ENCODE measurements at places on chromosomes 4 and X.
A peak's percentile ranks its signal among the peaks of the same experiment; 100 is the strongest.

DNA sequence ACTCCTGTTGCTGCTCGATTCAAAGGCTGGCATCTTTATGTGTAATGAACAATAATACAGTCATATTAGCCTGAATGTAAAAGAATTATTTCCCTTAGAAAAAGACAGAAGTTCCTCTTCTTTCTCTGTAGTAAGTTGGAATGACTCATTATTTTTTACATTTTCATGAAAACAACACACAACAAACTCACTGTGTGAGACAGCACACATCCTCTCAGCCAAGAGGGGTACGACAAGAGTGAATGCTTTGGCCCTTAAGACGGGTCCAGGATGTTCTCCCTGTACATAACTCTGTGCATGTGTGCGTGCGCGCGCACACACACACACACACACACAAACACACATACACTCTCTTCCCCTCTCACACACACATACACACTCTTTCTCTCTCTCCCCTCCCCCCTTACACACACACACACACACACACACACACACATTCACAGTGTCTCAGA lies 72.8 kb downstream of the MANBA start:
- peak; percentile 33 for DNase-seq

GRCh38 chrX:25020905-25021449 lies 5.2 kb upstream of the ARX start:
- no peak for DNase-seq

GRCh38 chr4:107931775-107932321 lies 499 bp downstream of the CYP2U1 start:
- no peak for DNase-seq

DNA sequence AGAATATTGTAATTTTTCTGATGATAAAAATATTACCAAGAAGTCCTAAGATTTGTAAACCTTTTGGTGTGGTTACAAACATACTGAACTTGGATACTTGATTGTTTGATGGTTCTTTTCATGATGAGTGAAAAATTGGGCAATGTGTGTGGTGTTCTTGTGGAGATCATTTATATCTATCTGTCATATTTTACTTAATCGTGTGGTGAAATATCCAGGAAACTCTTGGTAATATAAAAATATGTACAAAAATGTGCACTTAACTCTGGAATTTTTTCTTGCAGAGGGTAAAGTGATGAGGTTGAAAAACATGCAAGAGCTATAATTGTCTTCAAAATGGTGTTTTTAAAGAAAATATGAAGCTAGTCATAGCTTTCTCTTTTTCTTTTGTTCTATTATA lies 2.8 kb downstream of the DCUN1D4 start:
- DNase-seq, result no peak

- no peak for DNase-seq
Measured at GRCh38 chr4:152926959-152927358, 9.2 kb upstream of the FHDC1 start.

- no peak for DNase-seq
Measured at GRCh38 chr4:91085961-91086360, 958.8 kb downstream of the CCSER1 start.

- peak; percentile 26 for DNase-seq
Measured at GRCh38 chr4:16916719-16917337, 18.4 kb upstream of the LDB2 start.

DNA sequence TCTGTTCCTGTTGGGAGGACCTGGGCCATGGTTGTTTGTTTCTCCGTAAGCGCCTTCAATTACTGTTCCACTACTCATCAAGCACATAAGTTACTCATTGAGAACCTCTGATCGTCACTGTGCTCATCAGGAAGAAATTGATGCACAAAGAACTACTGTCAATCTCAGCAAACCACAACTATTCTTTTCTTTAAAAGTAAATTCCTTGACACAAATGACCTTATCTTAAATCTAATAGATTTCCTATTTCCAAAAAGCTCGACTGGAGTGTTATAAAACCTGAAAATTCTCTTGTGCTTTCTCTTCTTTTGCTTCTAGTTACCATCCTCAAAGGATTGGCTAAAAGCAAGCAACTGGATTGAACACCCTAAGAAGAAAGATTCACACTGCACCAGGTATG lies at the start of gene MUC7:
Gene MUC7, plus strand, starts transcription at position 301 of the 400 bp plus-strand sequence. CDS start 1,825 bp downstream, outside the sequence.
- no peak for DNase-seq

GRCh38 chrX:50643525-50644137 lies 170.4 kb downstream of the SHROOM4 start:
- peak; percentile 60 for DNase-seq

GRCh38 chrX:148530464-148531077 lies 30.2 kb downstream of the AFF2 start:
- DNase-seq, result peak; percentile 2

GRCh38 chr4:170049766-170050165 lies 23.6 kb upstream of the MFAP3L start:
- no peak for DNase-seq

- no peak for DNase-seq
Measured at GRCh38 chr4:146282657-146283056, 68.3 kb downstream of the REELD1 start.

GRCh38 chr4:152605641-152606335 lies 69.9 kb upstream of the FBXW7 start:
- peak; percentile 79 for DNase-seq

GRCh38 chrX:44392767-44393166 lies 49.3 kb upstream of the EFHC2 start:
- no peak for DNase-seq

DNA sequence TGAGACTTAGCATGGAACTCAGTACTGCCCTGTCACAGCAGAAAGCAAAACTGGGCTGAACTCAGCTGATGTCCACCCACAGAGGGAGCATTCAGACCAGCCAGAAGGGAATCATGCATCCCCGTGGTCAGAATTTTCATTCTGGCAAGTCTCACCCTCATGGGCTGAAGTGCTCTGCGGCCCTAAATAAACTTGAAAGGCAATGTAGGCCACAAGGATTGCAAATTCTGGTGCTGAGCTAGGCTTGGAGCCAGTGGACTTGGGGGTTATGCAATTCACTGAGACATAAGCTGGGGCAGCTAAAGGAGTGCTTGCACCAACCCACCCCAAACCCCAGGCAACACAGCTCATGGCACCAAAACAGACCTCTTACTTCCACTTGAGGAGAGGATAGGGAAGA lies 494.1 kb downstream of the GABRG1 start:
- no peak for DNase-seq

DNA sequence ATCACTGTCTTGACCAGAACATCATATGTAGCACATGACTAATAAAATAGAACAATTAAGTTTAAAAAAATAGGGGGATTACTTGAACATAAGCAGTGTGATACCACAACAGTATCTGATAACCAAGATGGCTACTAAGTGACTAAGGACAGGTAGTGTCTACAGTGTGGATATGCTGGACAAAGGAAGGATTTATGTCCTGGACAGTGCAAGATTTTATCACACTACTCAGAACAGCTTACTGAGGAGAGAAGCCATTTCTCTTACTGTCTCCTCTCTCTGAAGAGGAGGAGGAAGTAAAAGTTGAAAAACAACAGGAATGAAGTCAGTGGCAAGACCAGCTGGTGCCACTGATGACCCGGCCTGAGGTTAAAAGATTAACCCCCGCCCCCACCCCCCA lies 4.0 kb upstream of the SLC10A7 start:
- no peak for DNase-seq

GRCh38 chrX:135384161-135384836 lies 37.4 kb upstream of the SMIM10L2A start:
- DNase-seq, result no peak

GRCh38 chrX:148806145-148806870 lies 305.9 kb downstream of the AFF2 start:
- DNase-seq, result no peak

DNA sequence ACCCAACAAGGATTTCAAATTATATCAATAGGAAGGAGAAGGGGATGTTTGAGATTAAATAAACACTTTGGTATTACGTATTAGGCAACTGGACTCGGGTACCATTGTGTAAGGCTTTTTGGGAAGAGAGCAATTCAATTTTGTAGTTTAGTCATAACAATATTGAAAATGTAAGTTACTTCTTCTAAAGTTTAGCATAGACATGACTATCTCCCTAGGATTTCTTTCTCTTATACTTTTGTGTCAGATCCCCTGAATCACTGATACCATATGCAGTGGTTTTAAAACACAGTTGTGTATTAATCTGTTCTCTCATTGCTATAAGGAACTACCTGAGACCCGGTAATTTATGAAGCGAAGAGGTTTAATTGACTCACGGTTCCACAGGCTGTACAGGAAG lies 123.8 kb upstream of the FAM9C start:
- no peak for DNase-seq

- no peak for DNase-seq
Measured at GRCh38 chr4:154390324-154390723, 101.3 kb downstream of the DCHS2 start.

DNA sequence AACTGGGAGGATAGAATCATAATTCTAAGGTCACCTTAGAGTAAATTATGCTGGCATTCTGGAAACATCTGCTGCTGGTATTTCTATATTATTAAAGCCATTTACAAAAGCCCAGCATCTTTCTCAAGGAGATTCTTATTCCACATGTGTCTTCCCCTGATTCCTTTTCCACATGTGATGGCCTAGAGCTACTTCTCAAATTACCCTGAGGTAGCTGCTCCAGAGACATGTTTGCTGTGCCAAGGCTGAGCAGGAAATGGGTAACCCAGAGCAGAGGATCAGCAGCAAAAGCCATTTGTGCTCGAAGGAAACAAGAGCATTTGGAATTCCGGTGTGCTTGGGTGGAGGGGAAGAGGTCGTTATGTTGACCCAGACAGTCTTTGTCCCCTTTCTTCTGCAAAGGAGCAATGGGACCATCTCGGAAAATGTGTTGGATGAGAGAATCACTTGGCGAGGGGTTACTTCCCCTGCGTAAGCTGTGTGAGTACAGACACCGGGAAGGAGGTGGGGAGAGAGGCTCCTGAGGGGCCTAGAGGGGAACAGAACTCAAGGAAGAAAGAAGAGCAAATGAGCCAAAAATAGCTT lies 24.6 kb downstream of the TSC22D3 start:
- no peak for DNase-seq

DNA sequence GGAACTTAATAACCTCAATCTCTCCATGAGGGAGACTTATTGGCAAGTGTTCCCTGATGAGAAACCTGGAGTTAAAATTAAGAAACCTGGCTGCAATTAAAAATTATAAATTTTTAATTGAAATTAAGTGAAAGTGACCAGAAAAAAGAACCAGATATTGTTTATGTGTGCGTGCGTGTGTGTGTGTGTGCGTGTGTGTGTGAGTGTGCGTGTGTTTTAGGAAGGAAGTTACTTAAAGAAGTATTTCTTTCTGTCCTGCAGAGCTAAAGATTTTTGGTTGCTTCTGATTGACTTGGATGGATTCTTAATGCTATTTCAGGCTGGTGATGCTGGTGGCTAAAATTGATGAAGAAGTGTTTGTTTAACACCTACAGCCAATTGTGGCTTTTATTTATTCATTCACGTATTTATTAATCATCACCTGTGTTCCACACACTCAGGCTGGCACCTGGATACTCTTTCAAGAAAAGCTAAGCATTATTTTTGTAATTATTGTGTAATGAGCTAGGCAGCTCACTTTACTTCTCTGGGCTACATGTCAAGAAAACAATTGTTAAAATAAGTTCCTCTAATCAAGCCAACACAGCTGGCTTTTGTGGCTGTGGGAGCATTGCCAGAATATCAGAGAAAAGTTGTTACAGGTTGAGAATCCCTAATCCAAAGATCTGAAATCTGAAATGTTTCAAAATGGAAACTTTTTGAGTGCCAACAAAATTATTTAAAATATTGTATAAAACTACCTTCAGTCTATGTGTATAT lies 68.5 kb downstream of the CEP44 start:
- DNase-seq, result no peak

DNA sequence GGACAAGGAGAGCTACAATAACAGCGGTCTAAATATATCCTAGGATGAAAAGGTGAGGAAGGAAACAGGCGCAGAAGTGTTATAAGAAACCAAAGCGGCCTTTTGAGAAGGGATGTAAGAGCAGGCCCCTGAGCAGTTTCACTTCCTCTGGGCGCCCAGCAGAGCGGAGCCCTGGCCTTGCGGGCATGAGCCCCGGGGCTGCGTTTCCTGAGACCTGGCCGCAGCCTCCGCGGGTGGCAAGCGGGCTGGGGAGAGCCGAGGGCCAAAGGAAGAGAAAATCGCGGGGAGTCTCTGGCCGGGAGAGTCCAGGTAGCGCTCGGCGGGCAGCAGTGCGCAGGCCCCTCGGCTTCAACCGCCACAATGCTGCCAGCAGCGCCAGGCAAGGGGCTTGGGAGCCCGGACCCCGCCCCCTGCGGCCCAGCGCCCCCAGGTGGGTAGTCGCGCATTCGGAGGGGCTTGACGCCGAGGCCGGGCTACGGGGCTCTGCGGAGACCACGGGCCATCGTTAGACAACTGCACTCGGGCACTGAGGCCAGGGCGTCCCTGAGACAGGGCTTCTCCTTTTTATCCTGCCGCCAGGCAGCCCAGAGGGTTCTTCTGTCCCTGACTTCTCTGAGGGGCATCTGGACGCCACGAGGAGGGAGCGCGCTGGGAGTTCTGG lies at the start of gene BANK1:
Gene BANK1, plus strand, starts transcription at position 210 of the 661 bp plus-strand sequence. Its CDS starts 151 bp downstream, at position 361.
- DNase-seq, result peak; percentile 13

DNA sequence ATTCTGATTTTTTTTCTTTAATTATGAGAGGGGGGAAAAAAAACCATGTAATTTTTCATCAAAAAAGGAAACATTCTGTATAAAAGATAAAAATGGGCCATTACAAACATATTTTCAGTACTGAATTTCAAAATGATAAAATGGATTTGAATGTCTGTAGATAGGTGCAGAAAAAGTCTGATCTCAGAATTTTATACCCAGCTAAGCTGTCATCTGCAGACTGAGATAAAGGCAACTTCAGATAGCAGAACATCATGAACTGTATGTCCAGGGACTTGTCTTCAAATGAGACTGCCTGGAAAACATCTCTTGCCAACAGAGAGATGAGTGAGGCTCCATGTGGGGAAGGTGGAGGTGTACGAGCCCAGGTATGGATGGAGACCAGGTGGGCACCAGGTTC lies 118.5 kb upstream of the PSAPL1 start:
- DNase-seq, result no peak

- no peak for DNase-seq
Measured at GRCh38 chr4:104966349-104967033, 180.2 kb upstream of the TET2 start.

DNA sequence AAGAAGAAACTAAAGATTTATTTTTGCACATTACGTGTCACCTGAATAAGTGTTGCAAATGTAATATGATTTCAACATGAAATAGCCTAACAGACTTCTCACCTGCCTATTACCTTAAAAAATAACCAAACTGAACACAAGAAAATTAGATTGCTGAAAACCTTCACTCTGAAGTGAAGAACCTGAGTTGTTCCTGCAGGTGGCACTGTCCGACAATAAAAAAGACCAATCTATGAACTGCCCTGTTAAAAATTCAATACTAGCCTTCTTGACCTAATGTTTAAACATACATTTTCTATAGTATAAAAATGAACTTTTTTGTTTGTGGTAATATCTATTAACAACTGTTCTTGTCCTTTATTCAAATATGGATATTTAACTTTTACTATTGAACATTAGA lies 69.2 kb upstream of the PNPLA4 start:
- DNase-seq, result peak; percentile 55

- DNase-seq, result no peak
Measured at GRCh38 chr4:30866907-30867306, 146.7 kb downstream of the PCDH7 start.

All from kidney capillary endothelial cell (primary cell).